Immature natural killer cell (primary cell): ENCODE measurements at places on chromosomes 1 and 21.

GRCh38 chr1:182206626-182207239 is 145.2 kb upstream of the ZNF648 start:
- no peaks in the 10 kb centered on the region for H3K36me3 ChIP-seq
- no peak overlapping the region for H3K4me3 ChIP-seq
- H3K27ac ChIP-seq, result no peak overlapping the region
- H3K27me3 ChIP-seq, result no peaks in the 10 kb centered on the region
- H3K4me1 ChIP-seq, result peaks cover 17% of the 10 kb centered on the region
- DNase-seq, result peak; percentile 15

DNA sequence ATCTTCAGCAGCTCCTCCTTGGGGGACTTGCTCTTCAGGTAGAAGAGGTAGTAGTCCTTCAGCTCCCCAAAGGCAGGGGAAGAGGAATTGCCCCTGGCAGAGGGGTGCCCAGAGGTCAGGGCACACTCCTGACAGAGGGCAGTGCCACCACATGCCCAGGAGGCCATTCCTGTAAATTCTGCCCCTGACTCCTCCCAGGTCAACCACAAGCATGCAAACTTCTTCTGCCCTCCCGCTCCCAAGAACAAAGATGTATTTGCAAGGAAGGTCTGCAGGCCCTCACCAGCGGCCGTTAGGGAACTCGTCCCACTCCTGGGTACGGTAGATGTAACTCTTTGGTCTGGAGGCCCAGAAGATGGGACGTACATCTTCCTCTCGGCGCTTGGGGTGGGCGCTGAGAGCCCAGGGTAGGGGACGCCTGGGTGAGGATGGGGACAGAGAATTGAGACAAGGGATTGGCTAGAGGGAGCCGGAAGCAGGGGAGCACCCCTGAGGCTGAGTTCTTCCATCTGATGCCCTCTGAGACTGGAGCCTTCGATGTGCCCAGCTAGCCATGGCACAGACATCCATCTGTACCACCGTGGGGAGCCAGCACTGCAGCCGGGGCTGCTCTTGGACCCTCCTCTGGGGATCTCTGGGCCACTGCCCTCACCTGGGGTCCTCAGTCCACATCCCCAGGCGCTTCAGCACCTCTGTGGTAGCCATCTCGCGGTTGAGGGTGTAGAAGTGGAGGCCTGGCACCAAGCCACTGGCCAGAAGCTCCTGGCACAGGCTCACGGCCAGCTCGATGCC is 11.1 kb downstream of the MTHFR start:
- no peaks in the 10 kb centered on the region for H3K27me3 ChIP-seq
- no peak for DNase-seq
- no peak overlapping the region for H3K27ac ChIP-seq
- H3K4me1 ChIP-seq, result no peaks in the 10 kb centered on the region

GRCh38 chr1:174080819-174081218 is 58.7 kb upstream of the RC3H1 start:
- no peak for DNase-seq
- H3K27ac ChIP-seq, result no peak overlapping the region
- H3K36me3 ChIP-seq, result no peaks in the 10 kb centered on the region
- no peak overlapping the region for H3K4me3 ChIP-seq
- H3K27me3 ChIP-seq, result peaks cover 3% of the 10 kb centered on the region
- H3K4me1 ChIP-seq, result no peaks in the 10 kb centered on the region

DNA sequence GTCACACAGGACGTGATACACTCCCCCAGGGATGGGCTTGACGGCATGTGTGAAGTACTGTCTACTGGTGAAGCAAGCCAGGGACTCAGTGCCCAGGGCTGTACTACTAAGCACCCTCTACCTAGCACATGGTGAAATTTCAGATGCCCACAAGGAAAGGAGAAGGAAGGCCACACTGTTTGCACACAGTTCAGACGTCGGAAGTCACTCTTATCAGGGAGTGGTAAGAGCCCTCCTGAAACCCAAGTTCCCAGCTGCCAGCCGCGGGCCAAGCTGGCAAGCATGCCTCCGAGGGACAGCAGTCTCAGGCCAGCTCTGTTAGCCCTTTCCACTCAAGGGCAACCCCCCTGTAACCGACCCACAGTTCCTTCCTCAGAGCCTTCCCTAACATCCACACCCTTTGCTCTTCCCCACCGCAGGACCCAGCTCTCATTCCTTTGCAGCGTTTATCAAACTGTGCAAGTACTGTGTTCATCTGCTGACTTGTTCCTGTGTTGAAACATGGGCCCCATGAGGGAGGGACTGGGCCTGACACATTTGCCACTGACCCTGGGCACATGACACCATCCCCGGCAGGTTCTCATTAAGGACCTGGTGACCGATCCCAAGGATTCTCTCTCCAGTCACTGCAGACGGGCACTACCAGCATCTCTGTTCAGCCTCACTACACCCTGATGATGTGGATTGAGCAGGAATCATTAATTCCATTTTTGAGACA is 58.5 kb downstream of the SLC66A1 start:
- peaks cover 2% of the 10 kb centered on the region for H3K27me3 ChIP-seq
- peak overlapping the region; percentile 1 for H3K27ac ChIP-seq
- no peak for DNase-seq
- no peak overlapping the region for H3K4me3 ChIP-seq
- peaks cover 3% of the 10 kb centered on the region for H3K36me3 ChIP-seq

DNA sequence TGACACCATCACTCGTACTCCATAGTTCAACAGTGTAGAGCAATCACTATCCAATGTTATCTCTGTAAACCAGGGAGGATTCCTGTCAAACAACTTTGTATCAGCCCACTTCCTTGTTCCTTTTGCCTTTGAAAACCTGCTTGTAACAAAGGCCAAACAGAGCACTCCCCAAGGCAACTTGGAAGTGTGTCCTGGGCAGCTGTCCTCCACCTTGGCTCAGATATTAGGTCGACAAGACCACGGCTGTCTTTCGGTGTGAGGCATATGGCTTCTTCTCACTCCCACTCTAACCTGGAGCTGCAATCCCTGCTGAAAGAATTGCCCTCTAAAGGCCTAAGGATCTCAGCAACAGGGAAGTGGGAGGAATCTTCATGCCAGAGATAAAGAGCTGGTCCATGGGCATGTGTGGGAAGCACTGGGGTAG is 66.7 kb downstream of the ITPKB start:
- no peak for DNase-seq
- H3K4me1 ChIP-seq, result peaks cover 89% of the 10 kb centered on the region
- peaks cover 9% of the 10 kb centered on the region for H3K27me3 ChIP-seq
- peak overlapping the region; percentile 90 for H3K4me3 ChIP-seq
- peak overlapping the region; percentile 100 for H3K27ac ChIP-seq

DNA sequence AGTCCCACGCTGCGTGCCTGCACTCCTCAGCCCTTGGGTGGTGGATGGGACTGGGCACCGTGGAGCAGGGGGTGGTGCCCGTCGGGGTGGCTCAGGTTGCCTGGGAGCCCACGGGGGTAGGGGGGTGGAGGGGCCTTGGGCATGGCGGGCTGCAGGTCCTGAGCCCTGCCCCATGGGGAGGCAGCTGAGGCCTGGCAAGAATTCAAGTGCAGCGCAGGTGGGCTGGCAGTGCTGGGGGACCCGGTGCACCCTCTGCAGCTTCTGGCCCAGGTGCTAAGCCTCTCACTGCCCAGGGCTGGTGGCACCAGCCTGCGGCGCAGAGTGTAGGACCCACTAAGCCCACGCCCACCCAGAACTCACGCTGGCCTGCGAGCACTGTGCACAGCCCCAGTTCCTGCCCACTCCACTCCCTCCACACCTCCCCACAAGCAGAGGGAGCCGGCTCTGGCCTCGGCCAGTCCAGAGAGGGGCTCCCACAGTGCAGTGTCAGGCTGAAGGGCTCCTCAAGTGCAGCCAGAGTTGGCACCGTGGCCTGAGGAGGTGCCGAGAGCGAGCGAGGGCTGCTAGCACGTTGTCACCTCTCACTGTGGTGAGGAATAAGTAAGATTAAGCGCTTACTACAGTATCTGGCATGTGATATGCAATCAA is 12.8 kb downstream of the TNNI3K start:
- no peaks in the 10 kb centered on the region for H3K36me3 ChIP-seq
- no peaks in the 10 kb centered on the region for H3K4me1 ChIP-seq
- H3K4me3 ChIP-seq, result no peak overlapping the region
- no peak for DNase-seq
- no peaks in the 10 kb centered on the region for H3K27me3 ChIP-seq
- no peak overlapping the region for H3K27ac ChIP-seq

- H3K4me1 ChIP-seq, result peaks cover 19% of the 10 kb centered on the region
- H3K36me3 ChIP-seq, result no peaks in the 10 kb centered on the region
- H3K4me3 ChIP-seq, result no peak overlapping the region
- H3K27ac ChIP-seq, result no peak overlapping the region
- no peak for DNase-seq
Measured at GRCh38 chr1:85198864-85199263, 2.0 kb downstream of the SYDE2 start.

GRCh38 chr1:21891081-21891480 is 46.0 kb downstream of the HSPG2 start:
- H3K4me3 ChIP-seq, result no peak overlapping the region

GRCh38 chr1:44408212-44408582 is 3.1 kb downstream of the RNF220 start:
- H3K27ac ChIP-seq, result no peak overlapping the region
- H3K4me1 ChIP-seq, result peaks cover 39% of the 10 kb centered on the region
- no peaks in the 10 kb centered on the region for H3K36me3 ChIP-seq

- H3K4me1 ChIP-seq, result peaks cover 59% of the 10 kb centered on the region
- H3K4me3 ChIP-seq, result no peak overlapping the region
- peaks cover 2% of the 10 kb centered on the region for H3K27me3 ChIP-seq
- no peak for DNase-seq
Measured at GRCh38 chr21:28669971-28670653, 322.6 kb downstream of the LTN1 start.

DNA sequence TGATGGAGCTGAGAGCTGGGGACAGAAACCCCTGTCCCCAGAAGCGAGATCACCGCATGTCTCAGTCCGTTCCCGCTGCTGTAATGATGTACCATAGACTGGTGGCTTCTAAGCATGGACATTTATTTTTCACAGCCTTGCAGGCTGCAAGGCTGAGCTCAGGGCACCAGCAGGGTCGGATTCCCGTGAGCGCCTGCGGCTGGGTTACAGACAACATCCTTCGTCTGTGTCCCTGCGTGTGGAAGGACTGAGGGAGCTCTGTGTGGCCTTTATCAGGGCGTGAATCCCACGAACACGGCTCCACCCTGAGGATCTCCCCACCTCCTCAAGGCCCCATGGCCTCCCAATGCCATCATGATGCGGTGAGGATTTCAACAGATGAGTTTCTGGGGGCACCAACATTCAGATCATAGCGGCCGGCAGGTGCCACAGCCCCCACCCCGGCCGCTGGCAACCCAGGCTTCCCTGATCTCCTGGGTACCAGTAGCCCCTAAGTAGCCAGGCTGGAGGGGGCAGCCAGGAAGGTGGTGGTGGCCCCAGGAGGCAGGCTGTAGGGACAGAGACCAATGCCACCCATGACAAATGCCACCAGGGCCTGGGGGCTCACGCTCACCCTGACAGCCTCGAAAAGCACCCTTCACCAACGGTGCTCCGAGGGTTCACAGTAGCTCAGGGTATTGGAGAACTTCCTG is 104.4 kb downstream of the CRYAA start:
- no peaks in the 10 kb centered on the region for H3K4me1 ChIP-seq
- H3K27ac ChIP-seq, result no peak overlapping the region
- no peak overlapping the region for H3K4me3 ChIP-seq
- DNase-seq, result no peak
- H3K36me3 ChIP-seq, result no peaks in the 10 kb centered on the region
- H3K27me3 ChIP-seq, result peaks cover 7% of the 10 kb centered on the region

- H3K27me3 ChIP-seq, result no peaks in the 10 kb centered on the region
- no peaks in the 10 kb centered on the region for H3K36me3 ChIP-seq
- no peak for DNase-seq
- H3K27ac ChIP-seq, result no peak overlapping the region
- H3K4me1 ChIP-seq, result no peaks in the 10 kb centered on the region
Measured at GRCh38 chr1:246398126-246398813, 108.8 kb downstream of the SMYD3 start.

GRCh38 chr1:243568793-243569192 is 281.2 kb downstream of the AKT3 start:
- H3K4me3 ChIP-seq, result no peak overlapping the region
- DNase-seq, result no peak
- H3K4me1 ChIP-seq, result no peaks in the 10 kb centered on the region
- H3K27me3 ChIP-seq, result no peaks in the 10 kb centered on the region

- H3K36me3 ChIP-seq, result no peaks in the 10 kb centered on the region
- no peaks in the 10 kb centered on the region for H3K27me3 ChIP-seq
- no peak for DNase-seq
- no peak overlapping the region for H3K27ac ChIP-seq
- no peak overlapping the region for H3K4me3 ChIP-seq
- H3K4me1 ChIP-seq, result peaks cover 48% of the 10 kb centered on the region
Measured at GRCh38 chr1:205296154-205296553, 25.4 kb downstream of the NUAK2 start.

DNA sequence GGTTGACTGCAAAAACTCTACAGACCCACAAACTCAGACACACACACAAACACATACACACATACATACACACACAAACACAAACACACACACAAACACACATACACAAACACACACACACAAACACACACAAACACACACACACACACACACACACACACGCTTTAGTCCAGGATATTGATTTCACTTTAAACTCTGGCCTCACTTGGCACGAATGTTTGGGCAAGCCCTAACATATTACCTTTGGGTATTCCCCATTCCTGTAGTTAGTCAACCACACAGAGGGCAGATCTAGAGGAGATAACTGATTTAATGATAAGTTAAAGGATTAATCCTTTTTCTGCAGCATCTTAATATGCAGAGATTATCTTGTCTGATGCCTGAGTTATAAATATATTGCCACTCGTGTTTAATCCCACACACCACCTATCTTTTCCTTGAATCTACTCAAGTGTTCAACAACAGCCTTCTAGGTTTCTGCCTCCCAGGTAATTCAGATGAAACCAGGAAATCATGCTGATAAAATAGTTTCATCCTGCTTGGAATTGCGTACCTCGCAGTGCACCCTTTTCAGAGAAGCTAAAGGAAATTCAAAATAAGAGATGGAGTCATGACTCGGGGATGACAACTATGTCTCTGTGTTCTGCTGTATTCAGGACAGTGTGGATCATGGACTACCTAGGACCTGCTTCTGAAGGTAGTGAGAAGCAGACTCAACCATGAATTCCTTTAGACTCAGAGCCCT is 14.5 kb upstream of the RUNX1 start:
- H3K36me3 ChIP-seq, result no peaks in the 10 kb centered on the region
- no peak overlapping the region for H3K27ac ChIP-seq

DNA sequence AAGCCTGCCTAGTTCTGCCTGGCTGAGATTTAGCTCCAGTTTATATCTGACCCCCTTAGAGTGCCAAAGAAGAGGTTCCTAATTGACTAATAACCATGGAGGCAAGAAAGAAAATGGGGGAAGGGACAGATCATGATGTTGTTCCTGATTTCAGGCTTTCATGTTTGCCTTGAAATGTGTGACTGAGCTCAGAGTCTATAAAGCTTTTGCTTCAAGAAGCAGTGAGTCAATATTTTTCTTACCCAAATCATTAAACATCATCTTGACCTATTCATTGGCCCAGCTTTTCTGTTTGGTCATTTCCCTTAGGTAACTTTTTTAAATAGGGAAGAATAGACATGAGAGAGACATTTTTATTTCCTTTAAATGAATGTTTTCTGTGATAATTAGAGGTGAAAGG is 55.9 kb downstream of the HHAT start:
- no peaks in the 10 kb centered on the region for H3K27me3 ChIP-seq
- no peak for DNase-seq
- H3K4me1 ChIP-seq, result no peaks in the 10 kb centered on the region
- no peak overlapping the region for H3K4me3 ChIP-seq
- H3K36me3 ChIP-seq, result no peaks in the 10 kb centered on the region
